Left renal cortex interstitium (tissue), 4 donors: ENCODE measurements at places on chromosomes 7 and 10. TPM values are rescaled to one million over a fixed set of nuclear protein-coding genes. Genes with fewer than 3 reads are reported as not detected.

Gene CCL24
- not detected for polyA plus RNA-seq

Gene FRG2B
- not detected for polyA plus RNA-seq

Gene MAGI2
- polyA plus RNA-seq, result 38.7 TPM

Gene ZKSCAN5
- 16.2 TPM for polyA plus RNA-seq

Gene OPN4
- not detected for polyA plus RNA-seq

Gene UNCX
- polyA plus RNA-seq, result 10.7 TPM

Gene PLEKHS1
- not detected for polyA plus RNA-seq

Gene FAM170B
- polyA plus RNA-seq, result not detected

Gene PPP1R9A
- 32.8 TPM for polyA plus RNA-seq

Gene KCNIP2
- polyA plus RNA-seq, result 8.8 TPM

Gene PNLIPRP1
- not detected for polyA plus RNA-seq

Gene PDIA4
- polyA plus RNA-seq, result 197 TPM

Gene GPR158
- 0.27 TPM for polyA plus RNA-seq

Gene BAIAP2L1
- 10.6 TPM for polyA plus RNA-seq
